Right atrium auricular region (tissue), 2 donors: ENCODE measurements at places on chromosomes 12 and 14.

DNA sequence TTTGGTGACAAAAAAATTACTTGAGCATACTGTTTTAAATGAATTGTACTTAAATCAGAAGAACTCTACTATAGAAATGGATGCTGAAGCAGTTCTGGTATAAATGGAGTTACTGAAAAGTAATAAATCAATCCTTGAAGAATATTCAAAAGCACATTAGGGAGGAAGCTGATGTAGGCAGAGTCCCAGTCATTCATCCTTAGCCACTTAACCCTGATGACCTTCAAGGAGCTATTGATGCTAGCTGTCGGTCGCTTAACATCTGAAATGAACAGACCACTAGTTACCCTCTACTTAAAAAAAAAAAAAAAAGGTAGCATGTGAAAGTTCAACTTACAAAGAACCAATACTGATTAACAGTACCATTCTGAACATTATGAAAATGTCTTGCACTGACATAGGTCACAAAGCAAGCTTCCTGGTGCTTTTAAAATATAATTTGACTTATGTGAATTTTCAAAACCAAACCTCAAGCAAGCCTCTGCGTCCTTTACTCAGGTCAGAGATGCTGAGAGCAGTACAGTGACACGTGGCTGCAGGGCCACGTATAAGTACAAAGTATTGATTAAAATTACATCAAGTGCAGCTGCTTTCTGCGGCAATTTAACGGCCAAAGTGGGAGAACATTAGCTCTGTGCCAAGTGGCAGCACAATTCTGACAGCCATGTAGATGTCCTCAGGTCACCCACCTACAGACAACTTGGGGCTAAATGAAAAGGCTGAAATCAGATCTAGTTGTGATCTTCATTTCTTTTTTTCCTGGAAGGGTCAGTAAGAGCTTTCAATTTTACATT is 18.1 kb downstream of the PPM1H start:
- DNase-seq: no peak
- H3K4me3 ChIP-seq: no peak overlapping the region
- no peaks in the 10 kb centered on the region for H3K36me3 ChIP-seq
- H3K27me3 ChIP-seq: no peaks in the 10 kb centered on the region
- H3K4me1 ChIP-seq: no peaks in the 10 kb centered on the region

DNA sequence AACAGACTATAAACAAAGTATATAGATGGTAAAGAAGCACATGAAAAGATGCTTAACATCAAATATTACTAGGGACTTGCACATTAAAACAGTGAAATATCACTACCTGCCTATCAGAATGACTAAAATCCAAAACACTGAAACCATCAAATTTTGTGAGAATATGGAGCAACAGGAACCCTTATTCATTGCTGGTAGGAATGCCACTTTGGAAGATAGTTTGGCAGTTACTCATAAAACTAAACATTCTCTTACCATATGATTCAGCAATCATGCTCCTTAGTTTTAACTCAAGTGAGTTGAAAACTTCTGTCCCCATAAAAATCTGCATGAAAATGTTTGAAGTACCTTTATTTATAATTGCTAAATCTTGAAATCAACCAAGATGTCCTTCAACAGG is 297.6 kb downstream of the DAD1 start:
- no peak for DNase-seq
- H3K4me1 ChIP-seq: no peaks in the 10 kb centered on the region
- no peak overlapping the region for H3K27ac ChIP-seq
- no peaks in the 10 kb centered on the region for H3K27me3 ChIP-seq
- no peak overlapping the region for H3K4me3 ChIP-seq

GRCh38 chr12:32107359-32108267 is 966 bp downstream of the BICD1 start:
- H3K36me3 ChIP-seq: no peaks in the 10 kb centered on the region
- H3K4me1 ChIP-seq: peaks cover 34% of the 10 kb centered on the region
- H3K27ac ChIP-seq: peak overlapping the region; percentile 91
- no peaks in the 10 kb centered on the region for H3K27me3 ChIP-seq
- DNase-seq: no peak
- peak overlapping the region; percentile 91 for H3K4me3 ChIP-seq

DNA sequence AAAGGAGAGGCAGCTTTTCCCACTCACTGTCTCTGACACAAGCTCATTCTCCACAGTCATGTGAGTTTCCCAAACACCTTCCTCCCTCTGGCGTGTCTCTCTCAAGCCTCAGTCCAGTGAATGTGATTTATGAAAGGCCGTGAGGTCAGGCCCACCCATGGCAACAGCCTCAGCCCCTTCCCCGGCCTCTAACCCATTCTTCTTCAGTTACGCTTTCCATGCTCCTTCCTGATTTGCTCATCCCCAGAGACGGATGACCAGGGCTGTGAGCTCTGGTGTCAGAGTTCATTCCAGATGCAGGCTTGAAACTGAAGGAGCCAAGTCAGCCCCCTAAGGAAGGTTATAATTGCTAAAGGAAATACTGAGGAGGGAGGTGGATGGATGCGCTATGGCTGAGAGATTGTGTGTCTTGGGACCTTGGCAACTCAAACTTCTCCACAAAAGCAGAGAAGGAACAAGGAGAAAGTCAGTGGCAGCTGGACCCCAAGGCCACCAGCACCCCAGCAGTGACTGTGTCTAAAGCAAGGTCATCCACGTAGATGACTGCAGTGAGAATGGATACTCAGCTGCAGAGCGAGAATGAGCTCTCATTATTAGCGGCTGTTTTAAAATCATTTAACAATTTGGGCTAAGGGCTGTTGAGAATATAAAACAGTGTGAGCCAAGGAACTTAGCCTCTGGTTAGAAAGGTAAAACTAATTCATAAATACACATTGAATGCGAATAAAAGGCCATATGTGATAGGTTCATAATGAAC is 84.1 kb downstream of the FBXL14 start:
- no peaks in the 10 kb centered on the region for H3K4me1 ChIP-seq
- H3K36me3 ChIP-seq: no peaks in the 10 kb centered on the region
- no peaks in the 10 kb centered on the region for H3K27me3 ChIP-seq
- H3K4me3 ChIP-seq: no peak overlapping the region

DNA sequence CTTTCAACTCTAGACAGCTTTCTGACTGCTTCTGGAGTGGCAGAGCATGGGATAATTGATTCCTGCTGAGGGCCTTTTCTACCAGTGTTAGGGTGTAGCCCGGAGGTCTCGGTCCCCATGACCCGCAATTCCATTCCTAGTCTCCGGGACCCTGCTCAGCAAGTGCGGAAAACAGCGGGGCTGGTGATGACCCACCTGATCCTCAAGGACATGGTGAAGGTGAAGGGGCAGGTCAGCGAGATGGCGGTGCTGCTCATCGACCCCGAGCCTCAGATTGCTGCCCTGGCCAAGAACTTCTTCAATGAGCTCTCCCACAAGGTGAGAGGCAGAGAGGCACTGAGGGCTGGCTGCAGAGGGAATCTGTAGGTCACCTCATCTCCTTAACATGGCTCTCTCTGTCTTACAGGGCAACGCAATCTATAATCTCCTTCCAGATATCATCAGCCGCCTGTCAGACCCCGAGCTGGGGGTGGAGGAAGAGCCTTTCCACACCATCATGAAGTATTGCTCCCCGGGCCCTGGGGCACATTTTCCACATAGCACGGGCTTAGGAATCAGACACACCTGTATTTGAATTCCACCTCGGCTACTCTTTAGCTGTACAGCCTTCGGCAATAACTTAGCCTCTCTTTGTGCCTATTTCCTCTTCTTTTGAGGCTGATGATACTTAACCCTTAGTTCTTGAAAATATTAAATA is 5.6 kb upstream of the GAPDH start:
- H3K36me3 ChIP-seq: peaks cover 71% of the 10 kb centered on the region
- no peak overlapping the region for H3K4me3 ChIP-seq
- H3K27ac ChIP-seq: no peak overlapping the region
- H3K27me3 ChIP-seq: no peaks in the 10 kb centered on the region
- no peak for DNase-seq
- H3K4me1 ChIP-seq: peaks cover 24% of the 10 kb centered on the region

- no peaks in the 10 kb centered on the region for H3K36me3 ChIP-seq
- no peak overlapping the region for H3K27ac ChIP-seq
- no peak overlapping the region for H3K4me3 ChIP-seq
- no peaks in the 10 kb centered on the region for H3K27me3 ChIP-seq
- no peaks in the 10 kb centered on the region for H3K4me1 ChIP-seq
These were observed 5.3 kb upstream of the PLEKHG3 start for GRCh38 chr14:64698903-64699302.

DNA sequence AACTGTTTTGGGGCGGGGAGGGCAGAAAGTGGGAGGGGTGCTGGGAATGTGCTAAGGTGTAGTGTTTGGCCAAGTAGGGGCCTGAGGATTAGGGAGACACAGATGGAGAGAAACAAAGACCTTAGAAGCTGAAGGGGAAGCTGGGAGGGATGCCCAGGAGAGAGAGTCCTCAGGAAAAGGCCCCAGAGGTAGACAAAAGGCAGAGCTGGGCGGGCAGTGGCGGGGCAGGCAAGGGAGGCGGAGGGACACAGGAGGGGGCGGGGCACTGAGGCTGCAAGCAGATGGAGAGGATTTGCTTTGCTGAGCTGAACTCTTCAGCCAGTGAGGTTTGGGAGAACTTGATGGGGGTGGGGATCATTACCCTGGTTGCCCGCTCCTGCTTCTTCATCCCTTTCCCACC is 2.8 kb downstream of the PTMS start:
- peaks cover 6% of the 10 kb centered on the region for H3K36me3 ChIP-seq
- H3K4me1 ChIP-seq: no peaks in the 10 kb centered on the region
- peak overlapping the region; percentile 80 for H3K4me3 ChIP-seq
- H3K27me3 ChIP-seq: no peaks in the 10 kb centered on the region
- no peak for DNase-seq

- no peaks in the 10 kb centered on the region for H3K27me3 ChIP-seq
- DNase-seq: no peak
- H3K36me3 ChIP-seq: no peaks in the 10 kb centered on the region
- H3K27ac ChIP-seq: no peak overlapping the region
- H3K4me1 ChIP-seq: no peaks in the 10 kb centered on the region
- no peak overlapping the region for H3K4me3 ChIP-seq
These were observed 623.1 kb upstream of the LRFN5 start for GRCh38 chr14:40983604-40984003.

GRCh38 chr14:21054123-21054767 is 3.4 kb upstream of the RNASE8 start:
- H3K4me3 ChIP-seq: no peak overlapping the region
- H3K36me3 ChIP-seq: no peaks in the 10 kb centered on the region
- H3K27me3 ChIP-seq: no peaks in the 10 kb centered on the region
- H3K4me1 ChIP-seq: no peaks in the 10 kb centered on the region
- H3K27ac ChIP-seq: no peak overlapping the region

- H3K27ac ChIP-seq: no peak overlapping the region
- H3K4me1 ChIP-seq: peaks cover 18% of the 10 kb centered on the region
- H3K36me3 ChIP-seq: no peaks in the 10 kb centered on the region
- no peak overlapping the region for H3K4me3 ChIP-seq
- H3K27me3 ChIP-seq: no peaks in the 10 kb centered on the region
These were observed 3.9 kb upstream of the GPRC5A start for GRCh38 chr12:12887471-12887870.

DNA sequence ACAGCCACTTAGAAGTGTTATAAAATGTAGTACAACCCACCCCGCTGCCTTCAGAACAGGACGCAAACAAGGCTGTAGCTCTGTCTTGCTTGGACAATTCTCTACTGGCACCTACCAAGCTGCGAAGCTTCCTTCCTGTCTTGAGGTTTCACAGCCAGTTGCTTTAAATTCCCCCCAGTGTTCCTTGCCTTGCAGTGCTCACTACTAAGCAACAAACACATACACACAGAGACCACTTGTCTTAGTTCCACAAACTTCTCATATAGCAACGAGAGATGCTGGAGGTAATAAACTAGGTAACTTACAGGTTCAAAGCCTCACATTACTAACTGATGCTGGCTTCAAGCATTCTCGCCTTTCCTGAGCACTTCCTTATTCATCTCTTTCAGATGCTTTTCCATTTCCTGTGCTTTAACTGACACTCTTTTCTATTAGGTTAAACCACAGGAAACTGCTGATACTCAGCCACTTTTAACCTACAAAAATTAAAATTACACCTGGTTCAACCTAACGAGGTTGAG is 91.5 kb upstream of the PTGDR start:
- H3K27ac ChIP-seq: no peak overlapping the region
- no peaks in the 10 kb centered on the region for H3K4me1 ChIP-seq
- no peak overlapping the region for H3K4me3 ChIP-seq
- DNase-seq: no peak

DNA sequence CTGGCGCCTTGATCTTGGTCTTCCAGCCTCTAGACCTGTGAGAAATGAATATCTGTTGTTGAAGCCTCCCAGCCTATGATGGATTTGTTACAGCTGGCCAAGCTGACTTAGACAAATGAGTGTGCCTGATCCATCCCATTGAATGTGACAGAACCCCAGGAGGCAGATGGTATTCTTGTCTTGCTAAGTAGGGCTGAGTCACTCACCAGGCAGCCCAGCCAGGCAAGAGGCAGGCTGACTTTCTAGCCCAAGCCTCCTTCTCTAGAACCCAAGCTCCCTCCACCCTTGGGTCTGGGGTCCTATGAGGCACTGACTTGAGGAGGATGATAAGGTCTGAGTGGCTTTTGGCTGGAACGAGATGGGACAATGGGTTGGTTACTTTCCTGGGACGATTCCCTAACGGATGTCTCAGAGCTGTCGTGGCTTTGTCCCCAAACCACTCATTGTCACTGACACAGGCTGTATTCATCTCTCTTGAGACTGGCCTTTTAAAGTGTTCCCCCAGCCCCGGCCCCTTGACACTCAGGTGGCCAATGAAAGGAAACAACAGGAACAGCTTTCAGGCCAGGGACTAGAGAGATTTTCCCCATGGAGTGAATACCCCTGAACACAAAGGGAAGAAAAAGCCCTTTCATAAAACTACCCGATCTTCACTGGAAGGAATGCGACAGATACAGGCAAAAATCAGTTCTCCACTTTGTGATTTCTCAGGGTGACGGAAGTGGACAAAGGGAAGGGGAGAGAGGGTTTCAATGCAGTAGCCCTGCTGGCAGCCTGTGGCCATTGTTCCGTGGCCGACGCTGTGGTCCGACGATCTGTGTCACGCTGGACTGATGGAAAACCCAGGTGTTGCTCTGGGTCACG is 264.2 kb downstream of the AACS start:
- peaks cover 9% of the 10 kb centered on the region for H3K4me1 ChIP-seq
- H3K4me3 ChIP-seq: no peak overlapping the region
- no peak overlapping the region for H3K27ac ChIP-seq
- H3K36me3 ChIP-seq: no peaks in the 10 kb centered on the region
- no peak for DNase-seq

DNA sequence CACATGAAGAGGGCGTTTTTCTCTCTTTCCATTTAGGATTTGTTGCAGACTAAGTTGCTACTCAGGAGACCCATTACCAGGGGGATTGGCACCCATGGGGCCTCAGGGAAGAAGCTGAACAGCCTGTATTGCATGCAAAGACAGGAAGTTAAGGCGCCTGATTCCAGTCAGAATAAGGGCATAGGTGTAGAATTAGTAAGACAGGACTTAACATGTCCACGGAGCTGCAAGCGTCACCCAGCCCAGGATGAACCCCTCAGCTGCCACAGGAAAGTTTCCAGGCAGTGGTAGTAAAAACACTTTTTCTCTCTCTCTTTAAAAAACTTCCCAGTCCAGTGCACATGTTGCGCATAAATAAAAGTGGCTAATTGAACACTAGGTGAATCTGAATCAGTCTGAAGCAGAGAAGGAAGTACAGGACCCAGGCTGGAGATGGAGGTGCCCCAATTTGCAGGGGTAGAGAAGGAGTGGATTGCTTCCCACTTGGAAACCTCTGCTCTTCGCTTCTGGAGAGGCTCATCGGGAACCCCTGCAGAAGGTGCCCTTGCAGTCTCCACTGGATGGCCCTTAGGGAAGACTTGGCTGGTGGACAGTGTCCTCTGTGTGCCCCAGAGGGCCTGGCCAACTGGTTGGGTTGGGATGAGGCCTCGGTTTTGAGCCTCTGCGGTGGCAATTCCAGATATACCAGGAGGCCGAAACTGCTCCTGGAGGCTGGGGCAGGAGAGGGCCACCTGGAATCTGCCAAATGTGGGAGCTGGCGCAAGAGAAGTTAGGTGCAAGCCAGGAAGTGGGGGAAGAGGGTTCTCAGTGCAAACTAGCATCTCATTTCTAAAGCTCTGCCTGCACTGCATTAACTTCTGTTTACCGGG is 10.7 kb upstream of the TBX3 start:
- DNase-seq: no peak
- no peak overlapping the region for H3K27ac ChIP-seq
- H3K4me1 ChIP-seq: no peaks in the 10 kb centered on the region
